G401 (cell line): ENCODE measurements at places on chromosomes 12 and 14. TPM values are rescaled to one million over a fixed set of nuclear protein-coding genes. Genes with fewer than 3 reads are reported as not detected.

OXA1L gene
- total RNA-seq = 187 and 240 TPM in 2 replicates

DLGAP5 gene
- total RNA-seq = 63.1 and 109 TPM in 2 replicates

DNA sequence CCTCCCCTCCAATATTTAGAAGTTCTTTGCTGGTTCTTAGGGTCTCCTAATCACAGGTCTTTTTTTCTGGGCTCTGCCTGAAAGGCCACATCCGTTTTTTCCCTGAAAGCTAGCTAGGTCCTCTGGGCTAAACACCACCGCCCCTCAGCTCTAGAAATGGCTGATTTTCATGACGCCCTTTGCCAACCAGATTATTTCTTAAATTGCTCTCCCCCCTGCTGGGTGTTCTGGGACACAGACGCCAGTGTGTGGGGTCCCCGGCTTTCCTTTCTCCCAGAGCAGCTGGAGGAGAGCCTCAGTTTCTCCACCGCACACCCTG is 45.3 kb upstream of the ATP23 start:
- DNase-seq = no peak

GRCh38 chr12:132433641-132434395 is 56.1 kb upstream of the FBRSL1 start:
- DNase-seq = no peak

GRCh38 chr12:42024495-42024830 is 120.2 kb downstream of the GXYLT1 start:
- no peak for DNase-seq

DNA sequence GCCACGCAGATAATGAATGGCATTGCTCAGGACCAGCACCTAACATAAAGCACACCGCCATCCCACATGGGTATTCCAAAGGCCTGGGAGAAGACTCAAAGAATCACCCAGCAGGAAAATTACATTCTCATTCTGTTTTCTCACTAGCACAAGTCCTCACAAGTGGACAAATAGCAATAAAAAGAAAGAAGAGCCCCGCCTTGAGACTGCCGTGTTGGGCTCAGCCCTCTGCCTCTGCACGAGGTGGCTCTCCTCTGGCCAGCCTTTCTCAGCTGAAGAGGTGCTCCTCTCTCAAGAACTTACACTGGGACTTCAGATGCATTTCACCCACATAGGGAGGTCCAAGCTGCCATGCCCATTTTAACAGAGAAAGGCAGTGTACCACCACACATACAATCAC is 207.5 kb downstream of the SPTSSA start:
- no peak for DNase-seq
